ENCODE measurements at places on chromosomes 3 and 15.

GRCh38 chr3:160808838-160809237, 52.8 kb downstream of the PPM1L start:
- DNase-seq, result no peak

GRCh38 chr3:130558366-130558765, 41.4 kb downstream of the COL6A6 start:
- DNase-seq, result no peak

DNA sequence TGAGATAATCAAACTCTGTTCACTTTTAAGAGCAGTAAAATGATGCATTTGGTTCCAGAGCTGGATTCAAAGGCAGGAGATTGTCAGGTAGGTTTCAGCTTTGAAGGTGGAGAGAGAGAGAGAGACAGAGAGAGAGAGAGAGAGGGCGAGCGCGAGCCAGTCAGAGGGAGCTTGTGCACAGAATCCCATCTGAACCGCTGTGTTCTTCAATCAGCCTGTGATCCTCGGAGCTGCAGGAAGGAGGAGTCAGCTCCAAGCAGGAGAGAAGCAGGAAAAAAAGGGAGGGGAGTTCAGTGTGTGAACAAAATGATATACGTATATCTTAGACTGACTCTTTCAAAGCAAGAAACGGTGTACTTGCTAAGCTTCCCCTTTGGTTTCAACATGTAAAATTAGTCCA, at the start of gene GPR149:
Gene GPR149 (minus strand): TSS at position 177 of the 400 bp plus-strand sequence. CDS start 575 bp downstream, outside the sequence.
- DNase-seq, result peak; percentile 72

DNA sequence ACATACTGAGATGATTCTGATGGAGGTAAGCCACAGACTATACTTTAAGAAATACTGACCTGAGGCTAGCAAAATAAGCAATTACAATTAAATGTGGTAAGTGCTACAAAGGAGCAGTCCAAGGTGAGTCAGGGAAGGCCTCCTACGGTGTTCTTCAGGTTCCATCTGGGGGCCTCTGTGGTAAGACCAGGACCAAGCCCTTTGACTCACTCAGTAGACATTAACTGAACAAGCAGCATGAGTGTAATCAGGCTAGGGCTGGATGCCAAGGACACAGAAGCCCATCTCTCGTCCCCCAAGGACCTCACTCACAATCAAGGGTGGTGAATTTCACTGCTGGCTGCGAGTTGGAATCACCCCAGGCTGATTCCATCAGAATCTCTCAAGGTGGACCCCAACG, 37.3 kb downstream of the DZIP1L start:
- no peak for DNase-seq

DNA sequence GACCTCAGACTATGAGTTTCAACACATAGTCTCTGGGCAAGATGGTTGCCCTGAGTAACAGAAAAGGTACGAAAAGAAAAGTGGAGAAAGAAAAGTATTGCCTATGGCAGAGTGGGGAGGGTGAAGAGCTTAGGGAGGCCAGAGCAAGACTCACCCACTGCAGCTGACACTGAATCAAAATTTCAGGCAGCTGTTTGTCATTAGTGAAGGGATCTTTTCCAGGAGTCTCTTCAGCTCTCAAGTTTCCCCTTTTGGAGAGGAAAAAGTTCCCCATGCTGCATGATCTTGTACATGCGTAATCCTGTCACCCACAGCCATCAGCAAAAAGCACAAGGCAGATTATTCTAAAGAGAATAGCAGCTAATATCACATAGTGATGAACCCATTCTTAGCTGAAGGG, 616.9 kb upstream of the GBE1 start:
- DNase-seq, result no peak

GRCh38 chr15:70051948-70052633, 45.6 kb downstream of the TLE3 start:
- no peak for DNase-seq

DNA sequence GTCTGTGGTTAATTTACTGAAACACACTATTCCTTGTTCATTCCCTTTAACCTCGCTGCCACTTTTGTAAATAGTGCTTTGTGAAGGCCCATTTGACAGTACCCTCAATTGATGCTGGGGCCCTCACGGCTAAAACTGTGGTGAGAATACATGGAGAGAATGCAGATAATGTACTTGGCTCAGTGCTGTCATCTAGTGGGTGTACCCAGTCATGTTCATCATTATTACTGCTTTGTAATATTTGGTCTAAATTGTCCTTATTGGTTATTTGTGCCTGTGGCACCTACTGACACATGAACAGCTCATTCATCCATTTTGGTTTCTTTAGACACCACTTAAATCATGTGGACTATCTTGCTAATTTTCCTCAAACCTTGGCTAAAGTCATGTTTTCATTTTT, 543.6 kb downstream of the EDEM1 start:
- no peak for DNase-seq

DNA sequence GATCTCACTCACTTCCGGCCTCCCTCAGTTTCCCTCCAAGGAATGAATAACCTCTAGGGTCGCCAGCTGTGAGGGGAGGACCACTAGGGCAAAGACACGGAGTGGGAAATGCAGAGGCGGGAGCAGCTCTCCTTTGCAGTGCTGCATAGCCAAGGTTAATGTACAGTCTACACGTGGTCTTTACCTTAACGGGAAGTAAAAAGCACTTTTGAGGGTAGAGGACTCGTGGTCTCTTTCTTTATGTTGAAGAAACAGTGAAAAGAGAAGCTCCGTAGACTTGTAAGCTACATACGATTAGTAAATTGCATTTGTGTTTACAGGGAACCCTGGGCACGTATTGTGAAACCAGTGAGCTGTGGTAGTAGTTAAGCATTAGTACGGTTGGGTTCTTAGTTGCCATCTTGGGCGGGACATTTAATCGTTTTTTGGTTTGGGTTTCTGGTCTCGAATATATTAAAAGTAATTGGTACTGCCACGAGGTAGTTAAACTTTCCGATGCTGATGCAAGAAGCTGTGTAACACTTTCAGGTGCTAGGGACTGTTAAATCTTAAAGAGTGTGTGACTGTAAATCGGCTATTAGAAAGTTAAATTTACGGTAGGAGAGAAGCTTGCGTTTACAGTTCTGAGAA, 828 bp downstream of the U2SURP start:
- DNase-seq, result no peak

DNA sequence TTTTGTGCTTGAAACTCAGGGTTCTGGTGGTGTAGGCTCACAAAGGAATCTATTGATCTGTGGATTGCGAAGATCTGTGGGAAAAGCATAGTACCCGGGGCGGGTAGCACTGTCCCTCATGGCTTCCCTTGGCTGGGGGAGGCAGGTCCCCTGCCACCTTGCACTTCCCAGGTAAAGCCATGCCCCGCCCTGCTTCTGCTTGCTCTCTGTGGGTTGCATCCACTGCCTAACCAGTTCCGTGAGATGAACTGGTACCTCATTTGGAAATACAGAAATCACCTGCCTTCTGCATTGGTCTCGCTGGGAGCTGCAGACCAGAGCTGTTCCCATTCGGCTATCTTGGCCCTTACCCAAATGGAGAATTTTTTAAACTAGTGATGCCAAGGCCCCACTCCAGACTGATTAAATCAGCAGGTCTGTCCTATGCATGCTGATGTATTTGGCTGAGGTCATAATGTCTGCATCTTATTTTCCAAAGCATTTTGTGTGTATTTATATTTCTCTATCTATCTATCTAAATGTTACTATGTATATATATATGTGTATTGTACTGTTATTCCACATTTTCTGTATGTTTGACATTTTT, 65.5 kb upstream of the SLC7A14 start:
- no peak for DNase-seq

DNA sequence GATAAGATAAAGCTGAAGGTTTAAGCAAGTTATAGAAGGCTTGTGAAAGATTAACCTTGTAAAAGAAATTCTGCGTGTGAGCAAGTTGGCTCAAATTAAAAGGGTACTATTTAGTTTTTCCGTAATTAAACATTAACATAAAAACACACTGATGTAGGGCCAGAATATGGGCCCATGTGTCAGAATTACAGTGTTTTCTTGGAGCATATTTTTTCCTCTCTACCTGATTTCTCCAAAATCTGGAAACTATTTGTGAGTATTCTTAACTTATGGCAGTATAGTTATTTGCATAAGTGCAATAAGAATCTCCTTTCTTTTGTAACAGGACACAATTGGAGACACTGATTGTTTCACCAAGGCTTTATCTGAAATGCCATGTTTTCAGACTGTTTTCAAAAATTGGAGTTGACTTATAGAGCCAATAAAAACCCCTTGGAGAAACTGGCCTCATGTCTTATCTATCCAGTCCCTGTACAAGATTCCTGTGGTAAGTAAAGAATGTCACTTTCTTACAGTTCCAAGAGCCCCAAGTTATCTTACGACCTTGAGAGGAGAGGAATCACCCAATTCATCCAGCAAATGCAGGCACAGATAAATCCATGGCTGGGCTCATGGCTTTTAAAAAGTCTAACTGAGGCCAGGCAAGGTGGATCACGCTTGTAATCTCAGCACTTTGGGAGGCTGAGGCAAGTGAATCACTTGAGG, 47.8 kb upstream of the P2RY1 start:
- DNase-seq, result no peak

DNA sequence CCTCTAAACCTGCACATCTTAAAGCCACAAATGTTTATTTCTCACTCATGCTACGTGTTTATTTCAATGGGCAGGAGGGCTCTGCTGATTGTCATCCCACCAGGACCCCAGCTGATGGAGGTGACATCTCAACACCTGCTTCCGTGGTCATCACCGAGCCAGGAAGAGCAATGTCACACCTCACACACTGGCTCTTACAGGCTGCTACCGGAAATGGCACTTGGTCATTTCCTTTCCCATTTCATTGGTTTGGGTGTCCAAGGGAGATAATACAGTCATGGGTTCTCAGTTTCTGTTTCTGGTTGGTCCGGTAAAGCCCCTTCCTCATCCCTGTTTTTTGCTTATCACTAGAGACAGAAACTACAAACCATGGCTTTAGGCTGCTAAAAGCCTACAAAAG, 41.9 kb downstream of the ABHD2 start:
- DNase-seq, result no peak

GRCh38 chr3:42443819-42444436, 33.5 kb upstream of the LYZL4 start:
- DNase-seq, result peak; percentile 35

- DNase-seq, result no peak
Measured at GRCh38 chr3:59526999-59527398, 477.2 kb upstream of the CFAP20DC start.

- DNase-seq, result no peak
Measured at GRCh38 chr3:13045241-13045903, 27.9 kb downstream of the IQSEC1 start.

DNA sequence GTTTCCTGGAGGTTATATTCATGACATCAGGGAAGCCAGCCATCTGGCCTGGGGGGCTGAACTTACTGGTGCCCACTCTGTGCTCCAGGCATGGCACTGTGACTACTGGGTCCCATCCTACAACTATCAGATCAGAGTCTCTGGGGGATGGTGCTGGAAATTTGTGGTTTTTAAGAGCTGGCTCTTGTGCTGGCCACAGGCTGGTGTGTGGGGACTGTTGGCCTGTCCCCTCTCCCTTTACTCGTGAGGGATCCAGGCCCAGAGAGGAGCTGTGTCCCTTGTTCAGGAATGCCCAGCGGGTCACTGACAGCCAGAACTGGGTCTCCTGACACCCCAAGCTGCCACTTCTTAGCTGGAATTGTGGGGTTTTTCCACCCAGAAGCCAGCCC, 44.5 kb upstream of the SEC22A start:
- DNase-seq, result no peak

DNA sequence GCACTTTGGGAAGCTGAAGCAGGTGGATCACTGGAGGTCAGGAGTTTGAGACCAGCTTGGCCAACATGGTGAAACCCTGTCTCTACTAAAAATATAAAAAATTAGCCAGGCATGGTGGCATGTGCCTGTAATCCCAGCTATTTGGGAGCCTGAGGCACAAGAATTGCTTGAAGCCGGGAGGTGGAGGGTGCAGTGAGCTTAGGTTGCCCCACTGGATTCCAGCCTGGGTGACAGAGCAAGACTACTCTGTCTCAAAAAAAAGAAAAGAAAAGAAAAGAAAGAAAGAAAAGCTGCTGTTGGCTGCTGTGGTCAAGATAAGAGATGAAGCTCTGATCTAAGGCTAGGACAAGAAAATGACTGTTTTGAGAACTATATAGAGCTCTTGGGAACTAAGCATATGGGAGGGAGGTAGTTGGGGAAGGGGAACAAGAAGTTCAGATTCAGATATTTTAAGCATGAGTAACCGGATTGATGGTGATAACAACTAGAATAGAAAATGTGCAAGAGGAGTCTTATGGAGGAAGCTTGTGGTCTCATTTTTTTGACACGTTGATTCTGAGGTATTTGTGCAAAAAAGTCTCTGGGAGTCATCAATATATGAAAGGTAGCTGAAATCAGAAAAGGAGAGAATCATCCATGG, 25.7 kb downstream of the DNAH12 start:
- DNase-seq, result no peak

GRCh38 chr3:171776839-171777583, 33.3 kb downstream of the PLD1 start:
- no peak for DNase-seq

DNA sequence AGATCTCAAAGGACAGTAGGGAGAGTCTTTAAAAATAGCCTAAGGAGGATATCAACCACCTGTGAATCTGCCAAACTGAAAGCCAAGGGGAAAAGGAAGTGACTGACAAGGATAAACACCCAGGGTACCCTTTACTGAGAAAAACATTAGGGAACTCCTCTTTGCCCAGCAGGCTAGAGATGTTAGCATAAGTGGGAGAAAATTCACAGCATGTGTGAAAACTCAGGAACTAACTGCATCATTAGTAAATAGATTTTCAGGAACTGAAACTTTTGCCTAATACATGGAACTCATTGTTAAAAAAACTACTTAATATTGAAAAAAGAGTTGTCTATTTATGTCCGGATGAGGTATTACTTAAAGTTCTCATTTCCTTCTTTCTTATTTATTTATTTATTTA, 375.5 kb downstream of the NTRK3 start:
- DNase-seq, result no peak

- DNase-seq, result no peak
Measured at GRCh38 chr3:13785853-13786436, 93.9 kb downstream of the WNT7A start.

DNA sequence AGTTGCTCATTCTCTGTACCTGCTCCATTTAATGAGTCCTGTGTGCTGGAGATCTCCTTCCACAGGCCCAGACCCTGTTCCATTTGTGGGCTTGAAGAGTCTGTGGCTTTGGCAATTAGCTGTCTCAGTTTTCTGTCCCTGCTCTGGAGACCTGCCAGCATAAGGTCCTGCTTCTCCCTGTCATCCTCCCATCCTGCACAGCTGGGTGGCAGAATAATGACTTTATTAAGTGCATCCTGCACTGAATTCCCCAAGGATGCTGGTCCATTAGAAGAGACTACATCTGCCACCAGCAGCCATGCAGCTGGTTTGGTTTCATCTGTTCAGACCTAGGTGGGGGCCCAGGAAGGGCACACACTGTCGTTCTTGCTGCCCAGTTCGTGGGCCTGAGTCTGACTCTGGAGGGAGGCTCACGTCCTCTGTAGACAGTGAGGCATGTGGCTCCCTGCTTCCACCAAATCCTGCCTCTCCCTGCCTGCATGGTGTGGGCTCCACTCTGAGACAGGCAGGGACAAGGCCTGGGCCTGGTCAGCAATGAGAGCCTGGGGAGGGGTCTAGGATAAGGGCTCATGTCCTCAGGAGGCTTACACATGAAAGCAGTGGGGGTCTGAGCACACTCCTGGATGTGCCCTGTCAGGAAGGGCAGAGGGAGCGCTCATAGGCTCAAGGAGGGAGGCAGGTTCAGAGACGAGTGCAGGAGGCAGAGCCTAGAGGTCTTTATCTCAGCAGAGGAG, 78.4 kb upstream of the PRR23E start:
- no peak for DNase-seq

GRCh38 chr3:159029306-159030026, 227.6 kb downstream of the MFSD1 start:
- no peak for DNase-seq

Data from nucleus accumbens (tissue), 56 donors.